AG08395 (cell line): ENCODE measurements at places on chromosomes 7 and 10.

DNA sequence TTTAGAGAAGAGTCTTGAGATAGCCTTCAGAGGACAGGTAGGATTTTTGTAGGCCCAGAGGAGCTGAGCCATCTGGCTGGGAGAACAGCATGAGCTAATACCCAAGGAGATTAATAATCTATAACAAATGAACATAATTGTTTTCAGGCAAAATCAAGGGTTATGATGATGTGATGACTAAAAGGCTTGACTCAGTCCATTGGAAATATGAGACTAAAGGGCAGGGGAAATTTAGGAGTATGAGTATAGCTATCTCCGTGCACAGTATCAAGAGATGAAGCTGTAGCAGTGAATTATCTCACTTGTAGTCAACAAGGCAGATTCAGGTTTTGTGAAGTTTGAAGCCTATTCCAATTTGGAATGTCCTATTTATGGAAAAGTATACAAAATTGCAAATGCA is 40.1 kb downstream of the CSTF2T start:
- no peak for DNase-seq

DNA sequence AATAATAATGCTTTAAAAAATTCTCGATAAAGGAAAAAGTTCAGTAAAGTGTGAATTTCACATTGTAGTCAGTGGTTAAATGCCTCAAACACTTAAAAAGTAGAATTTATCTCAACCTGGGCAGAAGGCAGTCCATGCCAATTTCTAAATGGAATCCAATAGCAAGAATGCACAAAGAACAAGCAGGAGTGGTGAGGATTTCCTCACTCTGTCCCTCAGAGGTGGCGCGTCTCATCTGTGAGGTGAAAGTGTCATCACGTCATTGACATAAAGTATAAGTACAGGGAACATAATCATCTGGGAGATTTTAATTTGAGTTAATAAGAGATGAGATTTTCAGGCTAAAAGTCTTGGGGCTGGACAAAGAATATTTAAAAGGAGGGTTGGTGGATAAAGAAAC is 10.0 kb upstream of the PRKCQ start:
- no peak for DNase-seq

GRCh38 chr7:11833431-11833830 is 1.4 kb upstream of the THSD7A start:
- DNase-seq: no peak

- peak; percentile 65 for DNase-seq
Measured at GRCh38 chr10:36492590-36493515, 632.5 kb upstream of the ANKRD30A start.

DNA sequence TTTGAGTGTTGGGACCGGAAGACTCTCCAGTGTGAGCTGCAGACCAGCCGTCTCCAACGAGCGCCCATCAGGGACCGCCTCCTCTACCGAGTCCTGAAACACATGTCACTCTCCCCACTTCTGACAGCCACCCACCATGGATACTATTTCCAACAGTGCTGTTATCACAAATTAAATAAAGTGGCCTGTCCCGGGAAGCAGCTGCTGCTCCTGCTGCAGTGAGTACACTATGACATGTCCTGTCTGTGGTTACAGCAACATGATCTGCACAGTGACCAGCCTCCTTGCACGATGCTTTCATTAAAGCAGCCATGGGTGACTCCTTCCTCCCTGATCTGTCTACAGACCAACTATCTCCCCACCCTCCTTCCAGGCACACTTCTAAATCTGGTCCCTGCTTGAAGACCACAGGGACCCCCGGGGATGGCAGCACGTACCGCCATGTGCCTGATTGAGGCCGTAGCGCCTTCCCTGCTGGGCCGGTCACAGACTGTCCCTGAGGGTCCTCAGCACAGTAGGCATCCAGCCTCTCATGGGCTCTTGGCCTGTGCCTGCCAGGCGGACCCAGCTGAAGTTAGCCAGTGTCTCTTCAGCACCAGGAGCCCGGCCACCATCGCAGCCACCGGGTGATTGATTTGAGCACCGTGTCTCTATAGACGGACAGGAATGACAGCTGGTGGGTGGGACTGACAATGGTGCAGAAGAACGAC is 58.8 kb downstream of the TCERG1L start:
- DNase-seq: no peak

DNA sequence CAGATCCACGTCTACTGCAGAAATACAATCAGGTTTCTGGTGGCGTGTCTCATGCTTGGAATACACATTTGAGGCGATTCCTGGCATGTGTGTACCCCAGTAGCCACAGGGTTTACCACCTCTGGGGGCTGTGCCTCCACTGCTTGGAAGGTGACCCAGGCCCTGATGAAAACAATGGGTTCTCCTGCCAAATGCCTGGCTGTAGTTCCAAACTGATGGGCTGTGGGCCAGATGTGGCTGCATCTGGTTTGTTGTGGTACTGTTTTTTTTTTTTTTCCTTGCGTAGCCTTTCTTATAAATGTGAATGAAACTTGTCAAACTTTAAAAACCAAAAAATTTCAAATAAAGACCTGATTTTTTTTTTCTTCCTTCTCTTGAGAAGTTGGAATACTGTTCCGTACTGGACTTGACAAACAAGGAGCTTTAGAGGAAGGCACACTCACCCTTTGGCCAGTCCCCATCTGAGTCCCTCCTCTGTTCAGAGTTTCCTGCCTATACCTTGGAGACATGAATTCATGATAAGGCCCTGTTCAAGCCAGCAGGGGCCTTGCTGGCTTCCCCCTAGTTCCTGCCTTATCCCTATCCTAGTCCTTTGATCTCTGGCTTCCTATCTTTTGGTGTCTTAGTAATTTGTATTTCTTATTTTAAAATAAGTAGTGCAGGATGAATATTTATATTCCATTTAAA is 217.1 kb downstream of the PHTF2 start:
- no peak for DNase-seq

GRCh38 chr7:107152011-107152410 is 16.8 kb upstream of the HBP1 start:
- peak; percentile 14 for DNase-seq

DNA sequence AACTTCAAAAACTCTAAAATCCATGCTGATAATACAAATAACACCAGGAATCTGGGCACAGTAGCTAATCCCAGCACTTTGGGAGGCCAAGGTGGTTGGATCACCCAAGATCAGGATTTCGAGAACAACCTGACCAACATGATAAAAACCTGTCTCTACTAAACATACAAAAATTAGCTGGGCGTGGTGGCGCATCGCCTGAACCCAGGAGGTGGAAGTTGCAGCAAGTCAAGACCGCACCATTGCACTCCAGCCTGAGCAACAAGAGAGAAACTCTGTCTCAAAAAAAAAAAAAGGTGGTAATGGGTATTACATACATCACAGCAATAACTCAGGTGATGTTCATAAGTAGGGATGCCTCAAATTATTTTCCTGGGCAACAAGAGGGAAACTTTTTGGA is 315.0 kb upstream of the MEOX2 start:
- no peak for DNase-seq

- peak; percentile 67 for DNase-seq
Measured at GRCh38 chr7:27199849-27200760, at the start of gene HOXA13. TSS of gene HOXA13 (minus strand) at chr7:27200091. CDS start at chr7:27200077, 14 bp downstream.

DNA sequence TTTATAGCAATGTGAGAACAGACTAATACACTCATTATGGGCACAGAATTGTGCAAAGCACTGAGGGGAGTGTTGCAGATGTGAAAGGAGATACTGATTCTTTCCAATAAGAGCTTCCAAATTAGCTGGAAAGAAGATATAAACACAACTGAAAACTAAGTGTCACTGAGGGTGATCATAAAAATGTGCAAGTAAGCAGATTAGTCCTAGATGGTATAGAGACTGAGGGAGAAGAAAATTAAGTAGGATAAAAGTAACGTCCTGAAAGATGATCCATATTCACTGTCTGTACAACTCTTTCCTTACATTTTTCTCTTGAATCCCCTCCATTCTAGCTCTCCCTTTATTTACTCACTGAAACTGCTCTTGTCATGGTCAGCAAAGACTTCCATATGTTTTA is 11.2 kb upstream of the NXPH1 start:
- DNase-seq: no peak

DNA sequence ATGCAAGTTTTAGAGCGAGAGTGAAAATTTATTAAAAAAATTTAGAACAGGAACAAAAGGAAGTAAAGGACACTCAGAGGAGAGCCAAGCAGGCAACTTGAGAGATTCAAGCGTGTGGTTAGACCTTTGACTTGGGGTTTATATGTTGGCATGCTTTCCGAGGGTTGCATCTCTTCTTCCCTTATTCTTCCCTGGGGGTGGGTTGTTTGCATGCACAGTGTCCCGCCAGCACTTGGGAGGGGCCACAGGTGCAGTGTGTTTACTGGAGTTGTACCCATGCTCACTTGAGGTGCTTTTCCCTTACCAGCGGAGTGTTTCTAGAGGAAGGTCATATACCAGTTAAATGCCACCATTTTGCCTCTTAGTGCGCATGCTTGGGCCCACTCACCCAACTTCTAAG is 96.3 kb downstream of the CHN2 start:
- no peak for DNase-seq

GRCh38 chr7:133860628-133861335 is 266.4 kb upstream of the LRGUK start:
- DNase-seq: no peak

DNA sequence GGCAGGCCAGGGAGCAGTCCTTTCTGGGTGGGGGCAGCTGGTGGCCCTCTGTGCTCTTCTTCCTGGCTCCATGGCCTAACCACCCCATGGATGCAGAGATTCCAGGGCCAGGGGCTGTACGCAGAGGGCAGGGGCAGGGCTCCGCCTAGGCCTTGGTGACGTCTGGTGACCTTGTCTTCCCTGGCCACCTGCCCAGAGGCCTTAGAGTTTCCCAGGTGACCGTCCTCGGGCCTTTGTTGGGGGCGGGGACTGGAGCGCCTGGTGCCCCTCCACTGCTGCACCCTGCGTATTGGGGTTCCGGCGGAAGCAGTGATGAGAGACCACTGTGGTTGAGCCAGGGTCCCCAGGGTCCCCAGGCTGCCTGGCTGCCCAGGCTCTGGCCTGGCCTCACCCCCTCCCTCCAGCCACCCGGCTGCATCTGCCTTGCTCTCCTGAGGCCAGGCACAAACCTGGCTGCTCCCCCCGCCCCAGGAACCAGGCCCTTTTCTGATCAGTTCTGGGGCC is 10.3 kb downstream of the PWWP2B start:
- DNase-seq: no peak

GRCh38 chr10:22647244-22647643 is 67.1 kb downstream of the PIP4K2A start:
- DNase-seq: no peak

DNA sequence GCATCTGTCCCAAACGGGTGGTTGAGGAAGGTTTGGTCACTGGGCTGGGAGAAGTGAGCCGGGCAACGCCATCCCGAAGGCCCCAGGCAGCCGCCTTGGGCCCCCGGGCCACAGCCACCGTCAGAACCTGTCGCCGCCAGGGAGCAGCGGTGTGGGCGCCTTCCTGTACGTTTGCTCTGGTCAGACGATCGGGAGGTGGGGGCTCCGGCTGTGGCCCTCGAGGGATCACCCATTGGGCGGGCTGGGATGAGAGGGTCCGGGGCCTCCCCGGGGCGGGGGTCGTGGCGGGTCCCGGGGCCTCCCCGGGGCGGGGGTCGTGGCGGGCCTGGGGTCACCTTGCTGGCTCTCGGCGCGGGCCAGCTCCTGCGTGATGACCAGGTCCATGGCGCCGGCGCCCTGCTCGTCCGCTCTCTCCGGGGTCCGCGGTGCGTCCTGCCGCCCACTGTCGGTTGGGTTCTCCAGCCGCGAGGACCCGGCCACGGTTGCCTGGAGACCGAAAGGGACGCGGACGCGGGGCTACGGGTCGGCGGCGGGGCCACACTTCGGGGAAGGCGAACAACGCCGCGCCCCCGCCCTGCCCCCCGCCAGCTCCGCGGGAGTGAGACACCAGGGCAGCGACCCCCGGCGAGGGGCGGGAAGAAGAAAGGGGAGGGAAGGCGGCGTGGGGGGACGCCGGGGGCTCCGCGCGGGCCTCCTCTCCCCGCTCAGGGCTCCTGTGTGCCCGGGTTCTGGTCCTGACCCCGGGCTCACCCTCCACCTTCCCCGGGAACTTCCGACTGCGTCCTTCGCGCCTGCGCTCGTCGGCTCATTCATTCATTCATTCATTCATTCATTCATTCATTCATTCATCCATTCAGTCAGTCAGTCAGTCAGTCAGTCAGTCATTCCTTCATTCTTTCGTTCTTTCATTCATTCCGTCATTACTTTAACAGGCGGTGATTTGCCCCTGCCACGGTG is at the start of gene CFAP46:
TSS of gene CFAP46 (minus strand) at position 470 of the 957 bp plus-strand sequence. CDS start at position 384, 86 bp downstream.
- peak; percentile 76 for DNase-seq

- DNase-seq: no peak
Measured at GRCh38 chr7:106599343-106599698, 61.6 kb downstream of the CCDC71L start.

DNA sequence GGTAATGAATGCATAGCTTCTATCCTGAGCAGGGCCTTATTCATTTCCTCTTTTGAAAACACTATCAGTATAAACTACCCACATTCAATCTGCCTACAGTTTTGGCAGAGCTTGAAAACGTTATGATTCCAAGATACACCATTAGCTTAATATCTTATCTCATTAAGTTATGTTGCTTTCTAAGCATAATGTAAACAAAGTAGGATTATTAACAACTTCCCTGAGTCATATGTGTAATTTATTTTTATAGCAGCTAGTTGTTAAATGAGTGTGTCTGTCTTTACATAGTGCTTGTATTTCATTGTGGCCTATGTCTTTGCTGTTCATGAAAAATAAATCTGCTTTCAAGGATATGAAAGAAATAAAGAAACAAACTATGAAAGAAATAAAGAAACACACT is 106.2 kb upstream of the DLX6 start:
- DNase-seq: no peak

DNA sequence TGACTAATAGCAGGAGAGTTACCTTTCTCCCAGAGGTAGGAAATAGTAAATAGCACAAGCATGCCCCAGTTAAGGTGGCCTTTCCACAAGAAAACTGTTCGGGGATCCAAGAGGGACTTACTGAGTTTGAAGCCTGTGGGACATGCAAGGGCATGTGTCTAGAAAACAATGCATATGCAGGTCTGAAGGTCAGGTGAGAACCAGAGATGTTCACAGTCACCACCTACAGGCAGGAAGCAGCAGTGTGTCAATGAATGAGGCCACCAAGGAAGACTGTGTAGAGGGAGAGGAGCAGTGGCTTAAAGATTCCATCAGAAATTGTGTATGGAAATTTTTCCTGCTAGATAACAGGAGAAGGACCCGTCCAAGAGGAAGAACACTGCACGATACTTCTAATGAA is 66.0 kb downstream of the CALD1 start:
- no peak for DNase-seq

GRCh38 chr7:69418869-69419670 is 179.2 kb upstream of the AUTS2 start:
- no peak for DNase-seq

DNA sequence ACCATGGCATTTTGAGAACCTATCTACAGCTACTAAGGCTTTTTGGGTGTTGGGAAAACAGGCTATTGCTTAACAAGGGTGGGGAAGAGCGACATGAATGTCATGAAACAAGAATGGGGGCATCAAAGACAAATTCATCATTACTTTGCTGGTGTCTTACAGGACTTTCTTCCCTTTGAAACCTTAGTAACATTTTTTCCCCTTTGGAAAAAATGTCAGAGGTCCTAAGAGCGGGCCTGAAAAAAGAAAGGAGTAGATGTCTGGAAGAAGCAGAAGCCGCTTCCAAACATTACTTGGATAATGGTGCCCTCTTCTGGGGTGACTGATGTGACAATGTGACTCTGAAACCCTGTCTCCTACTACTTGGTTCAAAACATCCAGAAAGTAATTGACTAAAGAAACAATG is 3.8 kb upstream of the DDX50 start:
- DNase-seq: peak; percentile 70
